ENCODE measurements at places on chromosomes 12 and 14.

- no peak for DNase-seq
Observed at GRCh38 chr14:68463299-68463698, 329.6 kb downstream of the ZFP36L1 start.

- no peak for DNase-seq
Observed at GRCh38 chr12:5678176-5678575, 246.3 kb downstream of the NTF3 start.

DNA sequence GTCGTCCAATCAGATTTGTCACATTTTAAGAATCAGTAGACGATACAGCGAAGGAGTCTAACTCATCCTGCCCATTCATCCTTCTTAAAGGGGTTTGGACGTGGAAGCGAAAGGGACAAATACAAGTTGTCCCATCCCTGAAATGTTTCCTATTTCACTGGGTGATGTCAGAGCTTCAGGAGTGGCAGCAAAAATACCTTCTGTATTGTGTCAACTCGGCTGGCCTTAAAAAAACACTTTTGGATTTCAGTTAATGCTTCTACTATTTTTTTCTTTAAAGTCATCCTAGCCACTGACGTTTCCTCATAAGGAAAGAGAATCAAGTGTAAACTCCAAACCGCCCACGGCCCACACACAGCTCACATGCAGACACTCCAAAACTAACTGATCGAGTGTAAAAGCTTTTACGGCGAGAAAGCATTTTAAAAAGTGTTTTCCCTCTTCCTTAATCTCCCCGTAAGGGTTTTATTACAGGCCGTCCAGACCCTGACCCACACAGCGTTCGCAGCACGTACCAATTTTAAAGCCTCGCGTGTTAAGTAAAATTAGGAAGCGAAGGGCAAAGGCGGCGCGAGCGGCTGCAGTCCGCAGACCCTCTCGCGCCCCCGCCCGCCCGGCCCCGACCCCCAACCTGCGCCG lies 593 bp downstream of the CFL2 start:
- DNase-seq, result peak; percentile 0

- DNase-seq, result no peak
Observed at GRCh38 chr14:30284808-30285207, 274.1 kb upstream of the G2E3 start.

DNA sequence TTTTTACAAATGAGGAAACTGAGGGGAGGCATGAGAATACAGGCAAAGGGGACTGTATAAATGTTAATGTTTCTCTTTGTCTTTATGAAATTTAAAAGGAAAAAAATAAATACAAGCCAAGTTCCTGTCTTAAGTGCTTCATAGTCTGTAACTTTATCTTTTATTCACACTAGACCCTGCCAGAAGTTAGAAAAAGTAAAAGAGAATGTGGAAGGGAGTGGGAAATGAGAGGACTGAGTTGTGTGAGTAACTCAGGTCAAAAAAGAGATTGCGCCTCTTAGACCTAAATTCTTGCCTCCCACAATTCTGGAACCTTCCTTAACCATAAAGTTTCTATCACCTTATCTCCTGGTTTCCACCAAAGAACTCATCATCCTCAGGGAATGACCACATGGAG lies 141.1 kb downstream of the KICS2 start:
- no peak for DNase-seq

- no peak for DNase-seq
Observed at GRCh38 chr12:90021795-90022440, 313.3 kb upstream of the ATP2B1 start.

- DNase-seq, result no peak
Observed at GRCh38 chr12:53733807-53734200, 6.6 kb upstream of the CALCOCO1 start.

- no peak for DNase-seq
Observed at GRCh38 chr14:61620130-61620946, 75.0 kb upstream of the HIF1A start.

GRCh38 chr14:80390906-80391305 lies 179.6 kb upstream of the DIO2 start:
- no peak for DNase-seq

GRCh38 chr14:56887216-56887615 lies 76.9 kb upstream of the OTX2 start:
- DNase-seq, result no peak

- no peak for DNase-seq
Observed at GRCh38 chr14:51337520-51337919, 97.5 kb downstream of the TMX1 start.

- no peak for DNase-seq
Observed at GRCh38 chr14:32249780-32250179, 46.7 kb upstream of the RNU6-8 start.
